H9 (cell line): ENCODE measurements at places on chromosomes 4 and X.

DNA sequence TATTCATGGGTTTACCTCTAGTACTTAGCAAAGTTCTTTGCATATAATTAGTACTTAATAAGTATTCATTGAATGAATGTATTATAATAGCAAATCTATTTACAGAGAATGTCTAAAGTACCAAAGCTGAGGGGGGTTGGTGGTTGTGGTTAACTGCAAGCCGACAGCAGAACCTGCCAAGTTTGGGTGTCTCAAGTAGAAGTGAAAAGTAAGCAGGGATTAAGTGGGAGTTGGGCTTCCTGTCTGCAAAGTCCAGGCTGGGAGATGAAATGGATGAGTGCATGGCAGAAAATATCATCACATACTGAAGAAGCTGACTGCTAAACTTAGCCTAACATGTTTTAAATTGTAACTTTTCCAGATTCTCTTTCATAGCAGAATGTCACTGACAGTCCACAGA, 169.6 kb downstream of the CAMK2D start:
- DNase-seq: no peak
- H3K36me3 ChIP-seq: no peaks in the 10 kb centered on the region
- H3K4me1 ChIP-seq: no peaks in the 10 kb centered on the region; the same call in 1 of the 2 replicates
- H3K4me3 ChIP-seq: no peak overlapping the region
- H3K27ac ChIP-seq: no peak overlapping the region
- H3K27me3 ChIP-seq: no peaks in the 10 kb centered on the region

DNA sequence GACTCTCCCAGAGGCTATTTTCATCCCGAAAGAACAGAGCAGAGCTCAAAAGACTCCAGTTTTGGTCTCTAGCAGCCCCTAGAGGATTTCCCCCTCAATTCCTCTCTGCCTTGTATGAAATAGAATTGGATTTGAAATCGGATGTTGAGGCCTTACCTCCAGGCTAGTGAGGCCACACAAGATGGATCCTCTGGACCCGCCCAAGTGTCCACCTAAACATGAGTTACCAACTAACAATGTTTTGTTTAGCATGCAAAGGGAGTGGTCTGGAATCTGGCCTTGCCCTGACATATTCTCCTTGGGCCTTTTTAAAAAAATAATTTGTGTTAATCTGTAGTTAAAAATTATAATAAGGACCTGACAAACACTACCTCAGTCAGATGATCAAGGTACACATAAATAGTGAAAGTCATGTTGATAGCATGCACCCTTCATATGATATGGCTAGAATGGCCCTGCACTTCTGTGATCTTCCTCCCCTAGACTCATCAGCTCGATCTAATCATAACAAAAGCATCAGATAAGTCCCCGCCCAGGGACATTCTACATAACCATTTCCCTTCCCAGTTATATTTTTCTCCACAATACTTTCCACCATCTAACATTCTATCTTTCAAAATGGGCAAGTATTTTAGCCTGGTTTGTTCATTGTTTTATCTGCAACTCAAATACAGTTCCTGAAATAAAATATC, 6.5 kb downstream of the TLR8 start:
- H3K36me3 ChIP-seq: peaks cover 3% of the 10 kb centered on the region; the same call in 1 of the 2 replicates
- H3K4me1 ChIP-seq: no peaks in the 10 kb centered on the region
- H3K27me3 ChIP-seq: no peaks in the 10 kb centered on the region
- no peak for DNase-seq
- no peak overlapping the region for H3K27ac ChIP-seq

DNA sequence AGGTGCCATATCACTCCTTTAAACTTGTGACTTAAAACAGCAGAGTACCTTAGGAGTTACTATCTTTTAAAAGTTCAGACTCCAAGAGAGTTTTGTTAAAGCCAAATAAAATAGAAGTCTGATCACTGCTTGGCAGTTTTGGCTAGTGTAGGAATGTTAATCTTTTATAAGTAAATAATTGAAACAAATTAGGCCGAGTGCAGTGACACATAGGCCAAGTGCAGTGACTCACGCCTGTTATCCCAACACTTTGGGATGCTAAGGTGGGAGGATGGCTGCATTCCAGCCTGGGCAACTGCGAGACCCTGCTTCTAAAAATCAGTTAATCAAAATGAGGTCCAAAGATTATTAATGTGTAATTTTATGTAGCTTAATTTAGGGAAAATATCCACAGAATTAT, 37.2 kb downstream of the WDR44 start:
- no peak overlapping the region for H3K4me3 ChIP-seq
- peaks cover 2% of the 10 kb centered on the region; the same call in 1 of the 3 replicates for H3K36me3 ChIP-seq
- no peaks in the 10 kb centered on the region for H3K27me3 ChIP-seq

- no peak overlapping the region for H3K27ac ChIP-seq
- H3K27me3 ChIP-seq: no peaks in the 10 kb centered on the region
- H3K4me1 ChIP-seq: peaks cover 6% of the 10 kb centered on the region; the same call in 1 of the 2 replicates
- no peak overlapping the region for H3K4me3 ChIP-seq
- H3K36me3 ChIP-seq: no peaks in the 10 kb centered on the region
Observed at GRCh38 chr4:183147196-183147595, 48.1 kb downstream of the WWC2 start.

GRCh38 chr4:173413036-173413435, 14.1 kb upstream of the SCRG1 start:
- no peak for DNase-seq
- no peak overlapping the region for H3K27ac ChIP-seq
- H3K36me3 ChIP-seq: no peaks in the 10 kb centered on the region
- H3K4me1 ChIP-seq: no peaks in the 10 kb centered on the region
- no peak overlapping the region for H3K4me3 ChIP-seq
- no peaks in the 10 kb centered on the region for H3K27me3 ChIP-seq

DNA sequence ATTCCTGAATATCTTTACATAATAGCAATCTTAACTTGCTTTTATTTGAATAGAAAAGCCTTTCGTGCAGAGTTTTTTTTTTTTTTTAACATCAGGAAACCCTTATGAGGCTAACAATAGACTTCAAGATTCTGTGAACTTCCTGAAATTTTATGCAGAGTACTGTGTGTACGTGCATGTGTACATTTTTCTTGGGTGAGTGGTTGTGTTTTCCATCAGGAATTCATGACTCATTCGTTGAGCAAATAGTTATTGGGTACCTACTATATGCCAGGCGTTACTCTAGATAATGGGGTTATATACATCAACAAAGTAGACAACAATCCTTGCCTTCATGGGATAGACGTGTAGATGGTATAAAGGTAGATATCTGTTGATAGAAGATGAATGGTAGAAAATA, 59.1 kb downstream of the MRPL1 start:
- no peak overlapping the region for H3K27ac ChIP-seq
- H3K4me3 ChIP-seq: no peak overlapping the region
- H3K36me3 ChIP-seq: peaks cover 8% of the 10 kb centered on the region
- no peaks in the 10 kb centered on the region for H3K27me3 ChIP-seq

DNA sequence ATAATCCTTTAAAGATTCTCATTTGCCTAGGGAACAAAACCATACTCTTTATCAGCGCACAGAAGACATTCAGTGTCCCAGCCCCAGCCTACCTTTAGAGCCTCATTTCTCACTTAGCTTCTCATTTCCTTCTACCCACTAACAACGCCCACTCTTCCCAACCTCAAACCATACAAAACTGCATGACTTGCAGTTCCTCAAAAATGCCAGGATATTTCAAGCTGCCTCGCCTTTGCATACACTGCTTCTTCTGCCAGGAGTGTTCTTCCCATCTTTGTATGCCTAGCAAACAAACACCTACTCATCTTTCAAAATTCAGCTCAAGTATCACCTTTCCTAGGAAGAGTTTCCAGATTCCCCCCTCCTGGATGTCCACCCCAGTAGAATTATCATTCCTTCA, 129.9 kb upstream of the ADGRL3 start:
- no peak overlapping the region for H3K4me3 ChIP-seq
- DNase-seq: no peak
- H3K36me3 ChIP-seq: no peaks in the 10 kb centered on the region
- H3K27me3 ChIP-seq: no peaks in the 10 kb centered on the region
- H3K4me1 ChIP-seq: no peaks in the 10 kb centered on the region

- no peaks in the 10 kb centered on the region for H3K36me3 ChIP-seq
- H3K27ac ChIP-seq: no peak overlapping the region
- no peaks in the 10 kb centered on the region for H3K27me3 ChIP-seq
- no peaks in the 10 kb centered on the region; the same call in 1 of the 2 replicates for H3K4me1 ChIP-seq
- DNase-seq: no peak
- H3K4me3 ChIP-seq: no peak overlapping the region
Observed at GRCh38 chrX:151363316-151363715, 33.7 kb upstream of the VMA21 start.

GRCh38 chr4:2796849-2797544, 4.1 kb downstream of the SH3BP2 start:
- H3K4me1 ChIP-seq: no peaks in the 10 kb centered on the region
- H3K36me3 ChIP-seq: 0 out of 3 replicates have a peak, but pooled peaks cover 2% of the 10 kb centered on the region
- H3K27ac ChIP-seq: no peak overlapping the region
- H3K4me3 ChIP-seq: no peak overlapping the region
- H3K27me3 ChIP-seq: no peaks in the 10 kb centered on the region

GRCh38 chr4:138311771-138312535, 69.8 kb upstream of the SLC7A11 start:
- DNase-seq: no peak
- H3K4me3 ChIP-seq: no peak overlapping the region
- no peaks in the 10 kb centered on the region for H3K27me3 ChIP-seq
- peaks cover 2% of the 10 kb centered on the region; the same call in 2 of the 3 replicates for H3K36me3 ChIP-seq
- no peaks in the 10 kb centered on the region; the same call in 1 of the 2 replicates for H3K4me1 ChIP-seq

- peak; percentile 76 for DNase-seq
- no peaks in the 10 kb centered on the region for H3K4me1 ChIP-seq
- no peaks in the 10 kb centered on the region for H3K36me3 ChIP-seq
- H3K27ac ChIP-seq: no peak overlapping the region
- H3K4me3 ChIP-seq: peak overlapping the region; percentile 78
Observed at GRCh38 chr4:52076731-52077130, 25.6 kb downstream of the SPATA18 start.

GRCh38 chr4:176150356-176150682, 45.1 kb downstream of the SPATA4 start:
- no peaks in the 10 kb centered on the region for H3K4me1 ChIP-seq
- no peaks in the 10 kb centered on the region for H3K27me3 ChIP-seq
- no peak overlapping the region for H3K27ac ChIP-seq
- no peak overlapping the region for H3K4me3 ChIP-seq
- no peaks in the 10 kb centered on the region for H3K36me3 ChIP-seq

DNA sequence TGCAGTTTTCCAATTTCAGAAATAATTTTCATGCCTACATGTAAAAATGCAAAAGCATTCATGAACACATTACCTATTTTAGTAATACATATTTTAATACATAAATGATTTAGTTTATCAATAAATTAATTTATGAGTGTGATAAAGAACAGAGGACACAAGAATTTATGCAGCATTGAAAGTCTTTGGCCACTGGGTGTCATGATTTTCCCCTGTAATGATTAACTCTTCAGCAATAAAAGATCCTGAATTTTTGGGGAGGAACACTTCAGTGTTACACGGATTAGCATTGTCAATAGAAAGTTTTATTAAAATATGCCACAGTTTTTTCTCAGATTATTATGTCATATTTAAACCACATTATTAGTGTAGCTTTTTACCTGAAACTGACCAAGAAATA, 8.6 kb upstream of the VCX2 start:
- no peak for DNase-seq
- no peaks in the 10 kb centered on the region for H3K36me3 ChIP-seq
- no peak overlapping the region for H3K27ac ChIP-seq
- H3K4me1 ChIP-seq: no peaks in the 10 kb centered on the region
- no peak overlapping the region for H3K4me3 ChIP-seq

DNA sequence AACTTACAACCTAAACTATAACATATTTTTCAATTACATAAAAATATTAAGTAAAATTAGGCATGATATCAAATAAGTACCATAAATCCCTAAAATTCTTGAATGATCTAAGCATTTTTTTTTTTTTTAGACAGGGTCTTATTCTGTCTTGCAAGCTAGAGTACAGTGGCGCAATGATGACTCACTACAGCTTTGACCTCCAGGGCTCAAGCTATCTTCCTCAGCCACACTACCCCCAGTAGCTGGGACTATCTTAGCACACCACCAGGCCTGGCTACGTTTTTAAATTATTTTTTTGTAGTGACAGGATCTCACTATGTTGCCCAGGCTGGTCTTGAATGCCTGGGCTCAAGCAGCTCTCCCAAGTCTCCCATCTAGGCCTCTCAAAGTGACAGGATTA, 1042.3 kb downstream of the FSTL5 start:
- H3K4me1 ChIP-seq: no peaks in the 10 kb centered on the region
- no peaks in the 10 kb centered on the region for H3K27me3 ChIP-seq
- H3K36me3 ChIP-seq: peaks cover 28% of the 10 kb centered on the region
- no peak overlapping the region for H3K27ac ChIP-seq

GRCh38 chr4:8780086-8780485, 91.6 kb downstream of the HMX1 start:
- no peaks in the 10 kb centered on the region for H3K27me3 ChIP-seq
- no peak for DNase-seq
- H3K36me3 ChIP-seq: no peaks in the 10 kb centered on the region; the same call in 2 of the 3 replicates
- H3K4me3 ChIP-seq: no peak overlapping the region
- H3K4me1 ChIP-seq: no peaks in the 10 kb centered on the region
- H3K27ac ChIP-seq: no peak overlapping the region
